ENCODE measurements at places on chromosomes 16 and 17.
A peak's percentile ranks its signal among the peaks of the same experiment; 100 is the strongest.

DNA sequence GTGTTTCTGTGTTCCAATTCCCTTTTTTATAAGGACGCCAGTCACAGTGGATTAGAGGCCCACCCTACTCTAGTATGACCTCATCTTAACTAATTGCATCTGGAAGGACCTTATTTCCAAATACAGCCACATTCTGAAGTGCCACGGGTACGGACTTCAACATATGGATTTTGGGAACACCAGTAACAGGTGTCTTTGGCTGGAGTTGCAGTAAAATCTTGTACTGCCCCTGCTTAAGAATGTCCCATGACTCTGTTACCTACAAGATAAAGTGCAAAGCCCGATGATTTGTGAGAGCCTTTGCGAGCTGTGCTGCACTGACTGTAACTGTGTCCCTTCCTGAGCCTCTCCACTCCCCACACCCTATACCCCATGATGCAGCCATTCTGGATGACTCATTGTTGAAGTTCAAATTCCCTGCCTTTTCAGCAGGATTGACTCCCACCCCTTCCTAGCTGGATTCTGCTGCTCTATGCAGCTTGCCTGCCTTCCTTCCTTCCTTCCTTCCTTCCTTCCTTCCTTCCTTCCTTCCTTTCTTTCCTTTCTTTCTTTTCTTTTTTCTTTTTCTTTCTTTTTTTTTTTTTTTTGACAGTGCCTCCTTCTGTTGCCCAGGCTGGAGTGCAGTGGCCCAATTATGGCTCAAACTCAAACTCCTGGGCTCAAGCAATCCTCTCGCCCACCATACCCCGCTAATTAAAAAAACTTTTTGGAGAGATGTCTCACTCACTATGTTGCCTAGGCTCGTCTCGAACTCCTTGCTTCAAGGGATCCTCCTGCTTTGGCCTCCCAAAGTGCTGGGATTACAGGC, 2.1 kb downstream of the HCRT start:
- peak; percentile 16 for DNase-seq

GRCh38 chr17:71460943-71461342, 659.9 kb upstream of the SOX9 start:
- peak; percentile 32 for DNase-seq

- DNase-seq = no peak
These were observed 849.1 kb upstream of the RBFOX1 start for GRCh38 chr16:6483469-6484033.

DNA sequence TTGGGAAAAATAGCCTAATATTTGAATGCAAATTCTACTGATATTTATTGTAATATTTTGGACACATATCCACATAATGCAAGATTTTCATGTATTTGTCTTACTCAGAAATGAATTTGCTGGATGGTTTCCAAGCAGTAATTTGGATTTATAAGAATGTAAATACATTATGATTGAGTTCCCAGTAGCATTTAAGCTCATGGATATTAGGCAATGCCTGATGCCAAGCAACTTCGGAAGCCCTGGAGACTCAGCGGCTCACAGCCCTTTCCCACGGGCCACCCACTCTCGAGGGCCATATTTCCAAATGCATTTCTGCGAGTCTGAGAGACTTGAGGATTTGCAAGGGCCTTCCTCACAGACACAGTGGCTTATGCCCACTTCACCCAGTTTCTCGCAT, 62.1 kb upstream of the MYOCD start:
- peak; percentile 19 for DNase-seq

DNA sequence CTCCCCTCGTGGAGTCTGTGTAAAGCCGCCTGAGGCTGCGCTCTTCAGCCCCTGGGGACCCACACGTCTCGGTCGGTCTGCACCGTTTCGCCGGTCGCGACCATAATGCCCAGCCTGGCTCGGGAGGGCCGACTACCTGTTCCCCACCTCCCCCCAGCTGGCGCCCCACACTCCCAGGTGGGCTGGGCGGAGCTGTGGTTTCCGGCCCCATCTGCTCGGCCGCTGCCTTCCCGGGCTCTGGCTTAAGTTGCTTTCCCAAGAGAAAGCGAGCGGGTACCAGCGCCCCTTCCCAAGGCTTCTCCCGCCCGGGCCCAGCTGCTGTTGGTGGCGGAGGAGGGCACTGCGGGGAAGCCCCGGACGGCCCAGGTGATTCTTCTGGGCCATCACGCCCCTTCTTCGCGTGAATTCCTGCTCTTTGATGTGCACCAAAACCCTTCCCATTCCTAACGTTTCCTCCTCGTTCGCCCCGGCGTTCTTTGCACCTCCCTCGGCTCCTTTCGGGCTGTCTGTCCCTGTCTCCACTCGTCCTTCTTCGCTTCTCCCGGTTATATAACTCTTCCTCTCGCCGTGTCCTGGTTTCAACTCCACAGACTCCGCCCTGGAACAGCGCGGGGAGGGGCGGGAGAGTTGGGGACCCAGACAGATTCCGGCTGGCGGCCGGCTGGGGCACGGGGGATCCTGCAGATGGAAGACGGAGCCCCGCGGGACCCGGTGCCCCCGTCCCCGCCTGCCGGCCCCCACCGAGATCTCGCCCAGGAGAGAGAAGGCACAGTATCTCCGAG, 2.0 kb downstream of the KDM6B start:
- DNase-seq = peak; percentile 74

DNA sequence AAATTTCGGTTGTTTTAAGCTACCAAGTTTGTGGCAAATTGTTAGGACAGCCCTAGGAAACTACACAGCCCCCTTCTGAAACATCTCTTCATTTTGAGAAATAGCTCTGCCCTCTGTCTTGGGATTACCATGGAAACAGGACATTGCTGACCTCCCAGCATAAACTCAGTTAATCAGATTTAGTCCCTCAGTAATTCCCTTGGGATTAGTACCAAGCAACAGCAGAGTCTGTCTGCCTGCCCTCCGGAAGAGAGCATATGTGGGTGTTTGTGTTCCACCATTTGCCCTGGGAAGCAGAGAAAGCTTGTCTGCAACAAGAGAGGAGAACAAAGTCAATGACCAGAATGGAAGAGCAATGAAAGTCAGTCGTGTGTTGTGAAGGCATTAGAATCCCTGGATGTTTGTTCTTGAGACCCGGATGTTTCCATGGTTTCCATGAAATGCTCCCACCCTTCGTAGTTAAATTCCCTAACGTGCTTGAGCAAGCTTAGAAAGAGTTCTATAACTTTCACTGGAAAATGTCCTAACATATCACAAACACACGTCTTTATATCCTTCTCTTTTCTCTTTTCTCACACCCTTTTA, 26.2 kb downstream of the NUDT7 start:
- DNase-seq = no peak

DNA sequence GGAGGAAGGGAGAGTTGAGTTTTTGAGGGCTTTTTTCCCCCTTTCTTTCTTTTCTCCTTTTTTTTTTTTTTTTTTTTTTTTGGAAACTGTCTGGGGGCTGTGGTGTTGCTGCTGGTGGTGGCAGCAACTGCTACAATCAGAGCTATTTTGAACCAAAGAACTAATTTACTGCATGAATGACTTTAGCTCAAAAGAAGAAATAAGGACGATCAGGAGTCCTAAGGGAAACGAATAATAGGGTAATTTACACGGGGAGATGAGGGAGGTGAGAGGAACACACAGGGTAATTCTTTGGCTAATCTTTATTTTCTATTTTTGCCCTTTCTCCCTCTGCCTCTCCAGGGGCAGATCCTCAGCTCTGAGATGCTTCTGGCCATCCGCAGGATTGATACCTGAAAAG, 119.8 kb downstream of the TMEM132E start:
- no peak for DNase-seq

DNA sequence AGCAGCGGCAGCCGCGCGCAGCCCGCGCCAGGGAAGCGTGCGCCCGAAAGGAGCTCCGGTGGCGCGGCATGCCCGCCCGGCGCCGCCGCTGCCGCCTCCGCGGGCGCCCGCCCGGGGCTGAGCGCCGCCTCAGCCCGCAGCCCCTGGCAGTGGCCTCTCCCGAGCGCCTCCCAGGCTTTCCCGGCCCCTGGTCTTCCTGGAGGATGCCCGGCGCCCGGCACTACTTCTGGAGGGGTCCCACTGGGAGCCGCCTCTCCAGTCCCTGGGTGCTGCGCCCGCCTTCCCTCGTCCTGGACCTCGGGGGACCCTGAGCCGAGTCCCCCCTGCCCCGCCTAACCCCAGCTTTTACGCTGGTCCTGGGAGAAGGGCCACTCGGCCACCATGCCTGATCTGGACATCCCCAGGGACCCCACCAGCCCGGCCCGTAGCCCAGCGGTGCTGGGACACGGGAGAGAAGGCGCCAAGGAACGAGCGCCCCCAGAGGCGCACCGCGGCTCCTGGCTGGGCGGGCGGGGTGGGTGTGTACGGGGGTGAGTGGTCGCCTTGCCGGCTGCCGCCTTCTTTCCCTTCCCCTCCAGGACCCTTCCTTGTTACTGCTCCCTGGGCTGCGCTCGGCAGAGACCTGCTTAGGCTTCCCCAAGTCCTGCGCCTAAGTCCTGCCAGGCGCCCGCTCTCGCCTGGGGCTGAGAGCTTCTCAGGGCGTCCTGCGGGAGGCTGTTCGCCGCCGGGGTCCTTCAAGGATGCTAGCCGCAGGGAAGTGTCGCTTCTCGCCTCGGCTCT, 704 bp downstream of the ASIC2 start:
- DNase-seq = no peak

GRCh38 chr16:48959204-48959603, 322.4 kb downstream of the CBLN1 start:
- DNase-seq = no peak

- no peak for DNase-seq
These were observed 73.4 kb upstream of the BRD7 start for GRCh38 chr16:50442221-50442620.

DNA sequence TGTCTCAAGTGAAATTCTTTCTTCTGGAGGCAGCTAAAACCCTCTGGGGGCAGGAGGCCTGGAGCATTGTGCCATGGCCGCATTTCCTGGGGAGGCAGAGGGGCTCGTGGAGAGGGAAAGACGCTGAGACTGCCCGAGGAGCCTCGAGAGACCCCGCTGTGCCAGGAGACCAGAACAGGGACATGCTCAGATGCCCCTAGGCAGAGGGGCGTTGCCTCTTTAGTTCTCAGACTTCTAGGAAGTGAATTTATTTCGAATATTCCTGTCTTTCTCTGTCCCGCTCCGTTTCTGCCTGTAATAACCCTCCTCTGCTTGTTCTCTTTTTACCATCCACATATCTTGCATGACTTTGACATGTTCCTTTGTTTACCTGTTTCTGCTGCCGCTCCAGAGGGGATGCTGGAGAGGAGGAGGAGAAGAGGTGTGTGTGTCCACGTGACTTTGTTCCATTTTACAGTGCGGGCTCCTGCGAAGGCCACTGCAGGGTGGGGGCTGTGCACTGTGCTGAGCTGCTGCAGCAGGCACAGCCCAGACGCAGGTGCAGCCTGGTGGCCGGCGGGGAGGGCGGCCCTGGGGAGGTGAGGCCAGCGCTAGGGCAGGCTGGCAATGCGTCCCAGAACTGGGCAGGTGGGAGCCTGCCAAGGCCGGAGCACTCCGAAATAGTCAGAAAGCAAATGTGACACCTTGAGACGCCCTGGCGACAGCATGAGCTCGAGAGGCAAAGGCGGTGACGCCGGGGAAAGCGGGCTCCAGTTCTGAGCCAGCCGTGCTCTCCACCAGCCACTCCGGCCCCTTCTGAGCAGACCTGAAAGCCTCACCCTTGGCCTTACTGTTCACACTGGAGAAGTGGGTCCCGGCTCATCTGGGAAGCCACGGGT, 29.9 kb downstream of the CIBAR2 start:
- DNase-seq = no peak

DNA sequence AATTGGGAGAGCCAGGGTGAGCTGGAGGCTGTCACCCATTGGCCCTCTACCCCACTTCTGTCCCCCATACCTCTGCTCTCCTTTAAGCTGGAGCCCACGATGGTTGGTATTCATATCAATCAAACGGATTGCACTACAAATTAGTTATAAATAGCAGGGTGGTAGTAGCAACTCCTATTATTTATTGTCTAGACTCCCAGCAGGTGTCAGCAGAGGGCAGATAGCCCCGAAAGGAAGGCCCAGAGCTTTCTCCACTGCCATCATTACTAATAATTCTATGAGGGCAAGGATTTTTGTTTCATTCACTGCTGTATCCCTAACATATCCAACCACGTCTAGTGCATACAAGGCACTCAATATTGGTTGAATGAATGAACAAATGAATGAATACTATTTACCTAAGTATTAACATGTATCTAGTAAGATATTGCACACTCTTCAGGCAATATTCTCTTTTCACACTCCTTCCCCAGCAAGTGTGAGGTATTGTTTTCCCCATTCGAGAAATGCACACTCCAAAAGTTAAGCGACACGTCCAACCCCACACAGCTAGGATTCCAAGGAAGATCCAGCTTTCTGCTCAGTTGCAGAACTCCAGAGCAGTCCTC, 6.3 kb downstream of the C17orf50 start:
- DNase-seq = peak; percentile 35

- DNase-seq = no peak
These were observed 7.7 kb upstream of the SREBF1 start for GRCh38 chr17:17844500-17844899.

DNA sequence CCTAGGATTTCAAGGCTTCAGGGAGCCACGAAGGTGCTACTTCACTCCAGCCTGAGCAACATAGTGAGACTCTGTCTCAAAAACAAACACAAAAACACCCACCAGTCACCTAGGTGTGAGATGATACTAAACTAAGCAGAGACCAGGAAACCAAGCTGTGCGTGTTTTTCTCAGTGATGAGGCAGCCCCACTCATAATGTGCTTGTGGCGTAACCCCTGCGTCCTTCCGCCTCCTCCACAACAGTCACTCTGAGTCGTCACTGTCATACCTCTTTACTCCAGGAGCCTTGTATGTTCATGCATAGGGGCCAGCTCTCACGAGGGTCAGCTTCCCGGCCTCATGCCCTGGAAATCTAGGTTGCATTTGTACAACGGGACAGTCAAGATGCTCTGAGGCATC, 31.1 kb upstream of the SLC47A1 start:
- DNase-seq = no peak

GRCh38 chr16:89936034-89936433, 12.5 kb upstream of the DEF8 start:
- DNase-seq = no peak

- peak; percentile 12 for DNase-seq
These were observed 11.7 kb downstream of the CMTM3 start for GRCh38 chr16:66616169-66616568.

GRCh38 chr17:3818786-3819185, 17.8 kb upstream of the ITGAE start:
- no peak for DNase-seq

GRCh38 chr17:413706-414380, 61.2 kb upstream of the RPH3AL start:
- DNase-seq = no peak

GRCh38 chr17:80599546-80600305, 55.1 kb downstream of the RPTOR start:
- no peak for DNase-seq

DNA sequence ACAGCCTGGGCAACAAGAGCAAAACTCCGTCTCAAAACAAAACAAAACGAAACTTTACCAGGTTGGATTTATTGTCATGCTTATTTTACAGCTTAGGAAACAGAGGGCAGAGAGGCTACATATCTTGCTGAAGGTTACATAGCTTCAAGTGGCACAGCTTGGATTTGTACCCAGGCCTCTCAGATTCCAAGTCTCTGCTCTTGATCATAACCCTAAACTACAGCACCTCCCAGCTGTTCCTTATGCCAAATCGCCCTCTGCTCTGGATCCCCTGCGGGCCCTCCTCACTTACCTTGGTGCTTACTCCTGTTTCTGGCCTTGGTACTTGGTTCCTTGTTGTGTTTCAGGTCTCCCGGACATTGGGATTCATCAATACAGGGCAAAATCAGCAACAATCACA, 11.7 kb upstream of the CUEDC1 start:
- DNase-seq = no peak

All from fibroblast of skin of abdomen (primary cell).